Thyroid gland (tissue), 4 donors: ENCODE measurements at places on chromosomes 3 and 15. TPM values are rescaled to one million over a fixed set of nuclear protein-coding genes. Genes with fewer than 3 reads are reported as not detected.
A peak's percentile ranks its signal among the peaks of the same experiment; 100 is the strongest.

DNA sequence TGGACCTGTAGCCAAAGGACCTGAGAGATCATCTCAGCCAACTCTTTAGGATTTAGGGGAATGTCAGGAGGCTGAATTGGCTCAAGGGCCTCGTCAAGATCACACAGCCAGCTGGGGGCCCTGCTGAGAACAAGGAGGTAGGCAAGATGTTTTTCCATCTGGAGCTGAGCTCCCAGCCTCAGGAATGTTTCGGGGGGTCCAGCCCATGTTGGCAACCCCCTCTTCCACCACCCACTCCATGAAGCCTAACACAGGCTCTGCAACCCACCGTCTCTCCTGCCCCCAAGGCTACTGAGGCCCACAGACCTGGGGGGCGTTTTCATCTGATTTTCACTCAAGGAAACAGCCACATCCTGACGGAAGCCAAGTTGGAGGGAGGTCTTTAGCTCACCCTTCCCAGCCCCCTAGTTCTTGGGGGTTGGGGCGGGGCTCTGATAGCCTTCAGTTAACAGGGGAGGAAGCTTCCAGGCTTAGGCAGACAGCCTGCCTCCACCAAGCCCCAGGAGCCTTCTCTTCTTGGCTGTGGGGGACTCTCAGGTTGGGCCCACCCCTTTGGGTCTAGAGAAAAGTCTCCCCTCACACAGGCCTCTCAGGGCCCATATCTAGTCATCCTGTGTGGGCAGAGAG, 48.8 kb downstream of the EPHB3 start:
- DNase-seq = no peak
- H3K27ac ChIP-seq = no peak overlapping the region
- H3K27me3 ChIP-seq = no peaks in the 10 kb centered on the region

FAM227B gene
- total RNA-seq = 16.4 TPM

GRCh38 chr3:26347150-26347549, 275.4 kb upstream of the LRRC3B start:
- no peaks in the 10 kb centered on the region for H3K4me1 ChIP-seq
- no peak overlapping the region for H3K27ac ChIP-seq

- no peaks in the 10 kb centered on the region for H3K4me1 ChIP-seq
- no peaks in the 10 kb centered on the region for H3K36me3 ChIP-seq
- no peak overlapping the region for H3K4me3 ChIP-seq
- no peak overlapping the region for H3K27ac ChIP-seq
- DNase-seq = no peak
Measured at GRCh38 chr3:152365766-152366593, 97.3 kb downstream of the MBNL1 start.

DNA sequence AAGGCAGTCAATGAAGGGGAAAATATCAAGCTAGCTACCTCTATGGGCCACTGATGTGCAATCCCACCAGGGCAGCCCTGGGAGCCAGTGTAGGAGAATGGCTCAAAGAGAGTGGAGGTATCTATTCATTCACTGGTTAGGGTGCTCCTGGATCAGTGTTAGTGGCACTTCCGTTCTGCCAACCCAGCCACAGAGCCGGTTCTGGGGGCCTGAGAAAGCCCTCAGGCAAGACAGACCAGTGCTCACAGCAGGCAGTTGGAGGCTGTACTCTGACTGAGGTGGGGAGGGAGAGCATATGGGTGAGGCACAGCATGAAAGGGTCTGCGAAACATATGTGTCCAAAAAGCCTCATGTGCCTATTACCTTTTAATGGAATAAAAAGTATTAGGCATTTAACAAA, 109.3 kb downstream of the KCNMB2 start:
- H3K27ac ChIP-seq = no peak overlapping the region
- H3K4me1 ChIP-seq = no peaks in the 10 kb centered on the region
- no peak for DNase-seq
- H3K36me3 ChIP-seq = no peaks in the 10 kb centered on the region
- H3K4me3 ChIP-seq = no peak overlapping the region

DNA sequence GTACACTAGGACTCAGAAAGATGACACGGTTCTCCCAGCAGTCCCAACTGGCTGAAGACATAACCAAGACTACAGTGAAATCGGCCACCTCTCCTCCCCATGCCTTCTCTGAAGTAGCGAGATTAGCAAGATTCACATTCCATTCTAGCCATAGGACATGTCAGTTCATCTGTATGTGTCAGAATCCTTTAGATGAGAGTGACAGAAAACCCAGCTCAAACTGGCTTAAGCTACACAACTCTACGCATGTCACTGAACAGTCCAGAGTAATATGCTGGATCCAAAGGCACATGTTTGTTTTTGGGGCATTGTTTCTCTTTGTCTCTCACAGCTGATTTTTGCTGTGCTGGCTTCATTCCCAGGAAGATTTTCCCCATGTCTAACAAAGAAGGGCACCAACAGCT, 75.8 kb downstream of the RARB start:
- peaks cover 3% of the 10 kb centered on the region for H3K4me1 ChIP-seq
- DNase-seq = no peak
- no peaks in the 10 kb centered on the region for H3K27me3 ChIP-seq
- no peaks in the 10 kb centered on the region for H3K36me3 ChIP-seq
- H3K4me3 ChIP-seq = no peak overlapping the region

PTPRG gene
- 81.6 TPM for total RNA-seq

- DNase-seq = no peak
- no peaks in the 10 kb centered on the region for H3K4me1 ChIP-seq
- no peak overlapping the region for H3K27ac ChIP-seq
- no peaks in the 10 kb centered on the region for H3K27me3 ChIP-seq
Measured at GRCh38 chr3:115670911-115671310, 47.6 kb downstream of the GAP43 start.

GRCh38 chr15:85974348-85974705, 105.3 kb upstream of the AGBL1 start:
- H3K4me1 ChIP-seq = no peaks in the 10 kb centered on the region
- H3K27ac ChIP-seq = no peak overlapping the region
- DNase-seq = no peak
- H3K4me3 ChIP-seq = no peak overlapping the region

- H3K27me3 ChIP-seq = no peaks in the 10 kb centered on the region
- DNase-seq = no peak
- no peak overlapping the region for H3K27ac ChIP-seq
- H3K4me3 ChIP-seq = no peak overlapping the region
Measured at GRCh38 chr3:9195390-9195789, 54.1 kb downstream of the SRGAP3 start.

SLC12A1 gene
- not detected for total RNA-seq

LAMB2 gene
- 452 TPM for total RNA-seq

GRCh38 chr15:69386284-69386683, 27.9 kb upstream of the KIF23 start:
- no peak for DNase-seq
- no peak overlapping the region for H3K4me3 ChIP-seq
- no peaks in the 10 kb centered on the region for H3K27me3 ChIP-seq
- peaks cover 8% of the 10 kb centered on the region for H3K4me1 ChIP-seq
- H3K27ac ChIP-seq = no peak overlapping the region

DNA sequence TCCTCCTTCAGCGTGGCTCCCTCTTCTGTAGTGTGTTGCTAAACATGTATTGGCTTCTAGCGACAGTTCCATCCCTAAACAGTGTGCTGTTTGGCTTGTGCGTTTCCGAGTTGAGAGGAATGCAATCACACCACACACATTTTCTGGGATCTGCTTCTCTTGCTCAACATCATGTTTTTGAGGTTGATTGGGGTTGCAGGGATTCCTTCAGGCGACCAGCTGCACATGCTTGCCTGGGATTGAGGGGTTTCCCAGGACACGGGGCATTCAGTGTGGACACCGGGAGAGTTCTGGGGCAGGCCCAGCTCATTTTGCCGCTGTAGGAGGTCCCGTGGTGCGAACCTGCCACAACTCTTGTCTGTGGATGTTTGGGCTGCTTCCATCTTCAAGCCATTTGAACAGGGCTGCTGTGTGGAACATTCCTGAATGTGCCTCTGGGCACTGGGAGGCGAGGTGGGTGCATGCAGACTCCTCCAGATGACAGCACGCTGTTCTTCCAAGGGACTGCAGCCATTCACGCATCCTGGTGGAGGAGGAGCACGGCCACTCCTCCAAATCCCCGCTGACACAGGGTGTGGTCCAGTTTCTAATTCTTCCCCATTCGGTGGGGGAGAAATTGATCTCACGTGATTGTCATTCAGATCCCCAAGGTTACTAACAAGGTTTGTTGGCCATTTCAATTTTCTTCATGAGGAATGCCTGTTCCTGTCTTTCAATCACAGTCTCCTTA, 82.8 kb downstream of the PLXNA1 start:
- H3K4me1 ChIP-seq = no peaks in the 10 kb centered on the region
- no peak overlapping the region for H3K4me3 ChIP-seq
- H3K27me3 ChIP-seq = no peaks in the 10 kb centered on the region
- no peak overlapping the region for H3K27ac ChIP-seq

DNA sequence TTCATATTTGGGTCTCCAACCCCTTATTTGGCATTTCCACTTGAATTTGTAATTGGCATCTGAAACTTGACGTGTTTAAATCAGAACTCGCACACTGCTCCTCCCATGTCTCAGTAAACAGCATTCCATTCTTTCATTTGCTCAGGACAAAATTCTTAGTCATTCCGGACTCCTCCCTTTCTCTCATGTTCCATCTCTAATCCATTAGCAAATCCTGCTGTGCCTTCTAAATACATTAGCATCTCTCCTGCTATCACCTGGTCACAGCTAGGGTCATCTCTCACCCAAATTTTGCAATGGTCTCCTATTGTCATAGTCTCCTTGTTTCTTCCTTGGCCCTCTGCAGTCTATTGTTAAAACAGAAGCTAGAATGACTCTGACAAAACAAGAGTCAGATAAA, 119.9 kb upstream of the CADPS start:
- no peak overlapping the region for H3K4me3 ChIP-seq
- no peak overlapping the region for H3K27ac ChIP-seq
- no peaks in the 10 kb centered on the region for H3K27me3 ChIP-seq
- no peaks in the 10 kb centered on the region for H3K4me1 ChIP-seq
- H3K36me3 ChIP-seq = no peaks in the 10 kb centered on the region

DNA sequence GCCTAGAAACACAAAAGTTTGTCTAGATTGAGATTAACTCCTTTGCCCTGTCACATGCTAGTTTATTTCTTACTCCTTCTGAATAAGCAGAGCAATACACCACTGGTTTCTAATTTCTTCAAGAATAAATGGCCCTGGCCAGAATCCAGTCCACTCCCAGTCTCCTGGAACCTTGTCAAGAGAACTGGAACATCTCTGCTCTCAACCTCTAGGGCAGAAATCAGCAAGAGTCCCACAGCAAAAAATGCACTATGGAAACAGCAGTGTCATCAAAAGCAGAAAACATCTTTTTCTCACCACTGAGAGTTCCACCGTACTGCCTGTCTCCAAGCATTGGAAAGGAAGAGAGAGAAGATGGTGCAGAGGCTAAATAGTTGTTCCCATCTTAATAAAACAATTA, 35.9 kb upstream of the PPP2R3A start:
- H3K27me3 ChIP-seq = no peaks in the 10 kb centered on the region
- no peak overlapping the region for H3K27ac ChIP-seq
- peak; percentile 73 for DNase-seq

DNA sequence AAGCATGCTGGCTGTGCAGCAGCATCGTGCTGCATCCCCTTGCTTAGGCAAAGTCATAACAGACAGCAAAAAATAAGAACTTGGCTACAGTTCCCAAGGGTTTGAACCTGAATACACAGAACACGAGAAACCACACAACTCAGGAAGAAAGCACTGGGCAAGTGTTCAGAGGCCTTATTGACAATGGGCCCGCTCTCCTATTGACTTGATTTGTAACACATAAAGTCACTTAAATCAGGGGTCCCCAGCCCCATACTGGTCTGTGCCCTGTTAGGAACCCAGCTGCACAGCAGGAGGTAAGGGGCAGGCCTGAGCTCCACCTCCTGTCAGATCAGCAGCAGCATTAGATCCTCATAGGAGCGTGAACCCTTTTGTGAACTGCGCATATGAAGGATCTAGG, 145.1 kb downstream of the LSAMP start:
- no peaks in the 10 kb centered on the region for H3K4me1 ChIP-seq
- H3K27me3 ChIP-seq = no peaks in the 10 kb centered on the region
- no peaks in the 10 kb centered on the region for H3K36me3 ChIP-seq
- no peak overlapping the region for H3K4me3 ChIP-seq

DNA sequence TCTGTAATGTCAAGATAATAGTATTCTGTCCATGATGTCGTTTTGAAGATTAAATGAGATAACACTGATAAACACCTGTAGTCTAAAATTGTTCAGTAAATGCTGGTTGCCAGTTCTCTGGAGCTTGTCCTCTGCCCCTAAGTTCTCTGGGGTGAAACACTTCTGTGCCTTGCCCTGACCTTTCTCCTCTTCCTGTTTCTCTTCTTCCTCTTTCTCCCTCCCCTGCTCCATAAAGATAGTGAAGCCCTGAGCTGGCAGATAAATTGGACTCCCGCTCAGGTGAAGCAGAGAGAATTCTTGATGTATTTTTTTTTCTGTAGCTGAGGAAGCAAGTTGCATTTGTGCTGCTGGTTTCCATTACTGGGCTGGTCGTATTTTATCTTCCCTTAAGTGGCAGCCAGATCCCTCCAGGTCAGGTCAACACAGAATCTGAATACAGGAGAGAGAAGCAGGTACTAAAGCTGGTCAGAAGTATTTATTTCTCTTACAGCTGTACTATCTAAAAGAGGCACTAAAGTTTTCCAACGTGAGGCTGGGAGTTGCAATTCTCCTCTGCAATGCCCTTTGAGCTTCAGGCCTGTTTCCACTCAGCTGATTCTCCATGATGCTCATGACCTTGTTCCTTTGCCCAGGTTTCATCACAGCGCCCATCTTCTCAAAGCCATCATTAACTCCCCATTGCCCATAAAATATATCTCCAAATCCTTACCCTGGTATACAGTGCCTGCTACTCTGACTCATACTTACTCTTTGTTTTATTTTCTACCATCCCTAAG, 319.3 kb upstream of the CFAP20DC start:
- H3K36me3 ChIP-seq = no peaks in the 10 kb centered on the region
- no peak for DNase-seq
- no peak overlapping the region for H3K27ac ChIP-seq
- H3K4me1 ChIP-seq = peaks cover 6% of the 10 kb centered on the region
- no peaks in the 10 kb centered on the region for H3K27me3 ChIP-seq
- H3K4me3 ChIP-seq = no peak overlapping the region

CELF6 gene
- 9.8 TPM for total RNA-seq
